ENCODE measurements at places on chromosomes 1 and 21.

DNA sequence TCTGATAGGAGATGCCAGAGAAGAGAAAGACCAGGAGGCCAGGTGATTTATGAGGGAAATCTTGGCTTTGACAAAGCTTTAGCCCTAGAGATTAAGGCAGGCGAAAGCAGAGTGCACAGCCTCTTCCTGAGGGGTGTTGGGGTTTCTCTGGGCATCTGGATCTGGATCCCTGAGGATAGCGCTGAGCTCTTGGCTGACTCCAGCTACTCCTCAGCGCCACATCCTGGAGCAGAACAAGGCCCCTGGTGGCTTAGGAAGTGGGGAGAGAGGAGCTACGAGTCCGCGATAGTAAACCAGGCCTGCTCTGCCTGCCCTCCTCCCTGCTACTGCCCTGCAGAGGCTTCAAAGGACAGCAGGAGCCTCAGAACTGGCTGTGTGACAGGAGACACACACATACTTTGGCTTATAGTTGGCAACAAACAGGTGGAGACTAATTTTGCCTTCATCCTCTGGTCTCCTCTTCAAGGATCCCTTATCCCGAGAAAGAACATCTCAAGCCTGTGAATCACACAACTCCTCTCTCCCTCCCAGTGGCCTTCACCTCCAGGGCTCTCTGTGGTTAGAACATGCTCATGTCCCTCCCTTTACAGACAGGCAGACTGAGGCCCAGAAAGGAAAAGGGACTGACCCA lies 66.9 kb downstream of the TRABD2B start:
- no peak for DNase-seq

GRCh38 chr1:4322881-4323280 lies 331.5 kb upstream of the AJAP1 start:
- no peak for DNase-seq

DNA sequence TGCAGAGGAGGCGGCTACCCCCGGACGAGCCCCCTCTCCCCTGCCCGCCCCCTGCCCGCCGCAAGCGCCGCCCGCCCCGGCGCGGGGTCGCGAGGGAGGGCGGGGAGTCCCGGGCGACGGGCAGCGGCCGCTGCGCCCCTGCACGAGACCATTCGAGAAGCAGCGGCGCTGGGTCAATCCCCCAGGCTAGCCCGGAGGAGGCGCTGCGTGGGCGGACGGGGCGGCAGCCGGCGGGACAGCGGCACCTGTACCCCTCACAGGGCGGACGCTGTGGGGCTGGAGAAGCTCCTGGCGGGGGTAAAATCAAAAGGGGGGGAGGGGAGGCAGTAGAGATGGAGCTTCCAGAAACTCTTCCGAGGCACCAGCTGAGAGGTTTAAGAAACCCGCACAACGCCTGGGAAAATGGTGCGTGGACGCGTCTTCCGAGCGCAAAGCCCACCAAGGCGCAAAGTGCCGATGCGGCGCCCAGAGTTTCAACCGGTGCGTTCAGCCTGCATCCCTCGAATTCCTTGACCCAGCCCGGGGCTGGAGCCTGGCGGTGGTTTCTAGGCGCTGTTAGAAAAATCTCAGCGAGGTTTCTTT lies at the start of gene PLPPR5:
Gene PLPPR5 (minus strand): TSS at position 1 of the 582 bp plus-strand sequence. CDS start 190 bp downstream, outside the sequence.
- no peak for DNase-seq

- DNase-seq, result no peak
These were observed 26.2 kb upstream of the HHAT start for GRCh38 chr1:210302501-210302900.

GRCh38 chr1:93675931-93676330 lies 5.7 kb downstream of the BCAR3 start:
- DNase-seq, result no peak

GRCh38 chr1:20255666-20256065 lies 35.0 kb upstream of the VWA5B1 start:
- no peak for DNase-seq
